ENCODE measurements at places on chromosomes 16 and 17. TPM values are rescaled to one million over a fixed set of nuclear protein-coding genes. Genes with fewer than 3 reads are reported as not detected.

PFN1 gene
- 663 TPM for polyA plus RNA-seq

DNA sequence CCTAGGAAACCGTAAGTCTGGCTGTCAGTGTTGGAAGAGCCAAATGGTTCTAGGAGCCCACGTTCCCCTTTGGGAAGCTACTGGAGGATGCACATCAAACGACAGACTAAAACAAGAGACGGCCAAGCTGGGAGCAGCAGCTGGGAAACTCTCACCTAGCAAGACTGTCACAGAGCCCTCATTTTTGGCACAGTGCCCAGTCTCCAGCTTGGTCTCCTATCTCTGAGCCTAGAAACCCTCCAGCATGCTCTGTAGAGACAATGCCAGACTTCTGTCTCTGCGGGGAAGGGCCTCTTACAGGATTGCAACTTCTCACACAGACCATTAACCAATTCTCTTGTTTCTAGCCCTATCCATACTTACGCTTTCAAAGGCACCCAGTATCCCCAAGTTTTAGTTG is 23.5 kb downstream of the GTF3C1 start:
- H3K4me3 ChIP-seq: no peak overlapping the region
- H3K36me3 ChIP-seq: peaks cover 76% of the 10 kb centered on the region
- H3K27me3 ChIP-seq: no peaks in the 10 kb centered on the region
- no peaks in the 10 kb centered on the region for H3K4me1 ChIP-seq

DNA sequence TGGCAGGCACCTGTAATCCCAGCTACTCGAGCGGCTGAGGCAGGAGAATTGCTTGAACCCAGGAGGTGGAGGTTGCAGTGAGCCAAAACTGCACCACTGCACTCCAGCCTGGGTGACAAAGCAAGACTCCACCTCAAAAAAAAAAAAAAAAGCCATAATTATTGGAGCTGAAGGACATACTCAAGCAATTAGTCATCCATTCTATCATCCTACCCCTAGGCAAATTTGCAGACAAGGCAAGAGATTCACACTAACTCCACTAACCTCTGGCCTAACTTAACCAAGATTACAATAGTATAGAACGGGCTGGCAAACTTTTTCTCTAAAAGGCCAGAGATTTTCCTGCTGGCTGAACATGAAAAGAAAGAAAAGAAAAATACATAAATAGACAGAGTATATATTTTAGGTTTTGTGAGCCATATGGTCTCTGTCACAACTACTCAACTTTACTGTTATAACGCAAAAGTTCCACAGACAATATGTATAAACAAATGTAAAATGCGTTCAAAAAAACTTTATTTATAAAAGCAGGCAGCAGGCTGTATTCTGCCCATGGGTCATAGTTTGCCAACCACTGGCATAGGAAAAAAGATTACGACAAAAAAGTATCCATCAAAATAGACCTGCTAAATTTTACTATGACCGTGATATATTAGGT is 29.7 kb downstream of the BRIP1 start:
- H3K36me3 ChIP-seq: no peaks in the 10 kb centered on the region
- no peak for DNase-seq
- H3K27me3 ChIP-seq: no peaks in the 10 kb centered on the region
- H3K4me3 ChIP-seq: no peak overlapping the region
- H3K27ac ChIP-seq: no peak overlapping the region
- H3K4me1 ChIP-seq: no peaks in the 10 kb centered on the region

PRDM7 gene
- polyA plus RNA-seq: not detected

- H3K4me3 ChIP-seq: no peak overlapping the region
- no peaks in the 10 kb centered on the region for H3K27me3 ChIP-seq
- H3K36me3 ChIP-seq: no peaks in the 10 kb centered on the region
- no peak for DNase-seq
- no peak overlapping the region for H3K27ac ChIP-seq
Measured at GRCh38 chr16:23324727-23325126, 22.6 kb downstream of the SCNN1B start.

DNA sequence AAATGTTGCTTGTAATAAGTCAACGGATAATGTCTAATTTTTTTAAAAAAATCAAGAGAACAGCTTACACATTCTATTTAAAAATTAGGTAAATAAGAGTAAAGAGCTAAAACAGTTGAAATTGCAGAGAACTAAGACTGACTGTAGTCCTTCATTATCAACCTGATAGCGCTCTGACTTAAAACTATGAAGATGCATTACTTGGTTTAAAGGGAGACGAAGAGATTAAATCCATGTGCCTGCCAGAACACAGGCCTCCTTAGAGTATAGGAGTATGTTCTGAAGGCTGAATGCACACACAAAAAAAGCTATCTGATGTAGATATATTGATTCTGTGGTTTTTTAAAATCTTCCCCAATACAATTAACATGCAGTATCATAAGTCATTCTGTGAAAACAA is 28.5 kb downstream of the GLG1 start:
- H3K36me3 ChIP-seq: no peaks in the 10 kb centered on the region
- no peak overlapping the region for H3K27ac ChIP-seq
- no peak overlapping the region for H3K4me3 ChIP-seq
- H3K4me1 ChIP-seq: peaks cover 49% of the 10 kb centered on the region
- no peaks in the 10 kb centered on the region for H3K27me3 ChIP-seq

DNA sequence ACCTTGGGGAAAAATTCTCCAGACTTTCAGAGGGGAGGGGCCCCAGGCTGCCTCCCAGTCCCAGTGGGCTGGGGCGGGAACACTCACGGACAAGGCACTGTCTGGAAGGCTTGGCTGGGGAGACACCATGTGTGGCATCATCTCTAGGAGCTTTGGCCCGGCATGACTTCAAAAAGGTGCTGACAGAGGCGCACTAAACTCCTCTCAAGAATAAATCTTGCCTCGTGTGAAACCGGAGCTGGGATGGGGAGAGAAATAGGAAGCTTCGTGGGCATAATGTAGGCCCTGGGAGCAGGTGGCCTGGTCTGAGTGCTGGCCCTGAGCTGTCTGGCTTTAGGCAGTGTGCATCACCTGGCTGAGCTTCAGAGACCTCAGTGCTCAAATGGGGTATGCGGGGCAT is 5.7 kb downstream of the WSCD1 start:
- no peak overlapping the region for H3K4me3 ChIP-seq
- DNase-seq: no peak
- H3K27me3 ChIP-seq: peaks cover 55% of the 10 kb centered on the region
- no peak overlapping the region for H3K27ac ChIP-seq
- peaks cover 45% of the 10 kb centered on the region for H3K4me1 ChIP-seq

GRCh38 chr16:31182391-31182790 is 2.5 kb downstream of the FUS start:
- H3K4me1 ChIP-seq: peaks cover 82% of the 10 kb centered on the region
- peak overlapping the region; percentile 93 for H3K4me3 ChIP-seq
- DNase-seq: no peak
- H3K27ac ChIP-seq: peak overlapping the region; percentile 98
- peaks cover 51% of the 10 kb centered on the region for H3K36me3 ChIP-seq

DNA sequence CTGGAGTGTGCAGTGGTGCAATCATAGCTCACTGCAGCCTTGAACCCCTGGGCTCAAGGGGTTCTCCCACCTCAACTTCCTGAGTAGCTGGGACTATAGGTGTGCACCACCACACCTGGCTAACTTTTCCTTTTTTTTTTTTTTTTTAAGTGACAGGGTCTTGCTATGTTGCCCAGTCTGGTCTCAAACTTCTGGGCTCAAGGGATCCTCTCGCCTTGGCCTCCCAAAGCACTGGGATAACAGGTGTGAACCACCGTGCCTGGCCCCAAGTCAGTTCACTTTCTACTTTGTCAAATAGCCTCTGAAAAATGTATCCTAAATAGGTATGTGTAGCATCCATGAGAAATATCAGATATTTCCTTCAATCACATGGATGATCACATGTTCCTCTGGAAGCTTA is 9.9 kb upstream of the NFAT5 start:
- DNase-seq: no peak
- H3K4me1 ChIP-seq: peaks cover 2% of the 10 kb centered on the region
- no peaks in the 10 kb centered on the region for H3K36me3 ChIP-seq
- H3K27ac ChIP-seq: no peak overlapping the region
- H3K4me3 ChIP-seq: no peak overlapping the region
